ENCODE measurements at places on chromosomes 16 and 17.

DNA sequence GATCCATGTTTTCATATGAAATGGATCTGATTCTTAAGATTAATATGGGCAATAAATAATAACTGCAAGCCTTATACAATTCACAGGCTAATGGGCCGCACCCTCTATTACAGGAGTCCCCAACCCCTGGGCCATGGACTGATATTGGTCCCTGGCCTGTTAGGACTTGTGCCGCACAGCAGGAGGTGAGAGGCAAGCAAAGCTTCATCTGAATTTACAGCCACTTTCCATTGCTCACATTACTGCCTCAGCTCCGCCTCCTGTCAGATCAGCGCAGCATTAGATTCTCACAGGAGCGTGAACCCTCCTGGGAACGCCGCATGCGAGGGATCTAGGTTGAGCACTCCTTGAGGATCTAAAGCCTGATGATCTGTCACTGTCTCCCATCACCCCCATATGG is 26.8 kb downstream of the METTL16 start:
- no peak for DNase-seq

- peak; percentile 92 for DNase-seq
These were observed 4.9 kb upstream of the ANKRD40CL start for GRCh38 chr17:50771991-50772785.

DNA sequence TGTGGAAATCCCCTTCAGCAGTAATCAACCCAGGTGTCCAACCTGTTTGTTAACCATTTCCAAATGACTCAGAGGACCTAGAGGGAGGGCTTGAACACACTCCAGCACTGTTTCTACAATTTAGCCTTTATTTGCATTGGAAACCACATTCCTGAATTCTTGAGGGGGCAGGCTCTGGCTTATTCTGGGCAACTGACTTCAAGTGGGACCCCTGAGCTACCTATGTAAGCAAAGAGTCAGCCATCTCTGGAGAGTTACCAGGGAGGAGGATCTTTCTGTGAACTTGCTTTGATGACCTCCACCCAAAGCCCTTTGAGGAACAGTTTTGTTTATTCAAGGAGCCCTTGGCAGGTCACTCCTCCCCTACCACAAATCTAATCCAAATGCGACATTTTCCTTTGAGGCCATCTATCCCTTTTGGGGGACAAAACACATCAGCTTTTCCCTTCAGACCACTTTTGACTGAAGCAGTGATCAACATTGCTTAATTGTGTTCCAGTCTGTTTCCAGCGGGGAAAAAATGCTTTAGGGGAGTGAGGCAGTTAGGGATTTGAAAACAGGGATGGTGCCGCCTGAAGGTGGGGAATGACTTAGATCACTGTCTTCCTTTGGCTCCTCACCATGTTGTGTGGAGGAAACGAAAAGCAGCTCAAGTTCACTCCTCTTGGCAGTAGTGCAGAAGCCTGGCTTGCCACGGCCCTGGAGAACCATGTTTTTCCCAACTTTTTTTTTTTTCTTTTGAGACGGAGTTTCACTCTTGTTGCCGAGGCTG is 46.2 kb downstream of the TUBD1 start:
- peak; percentile 84 for DNase-seq

- no peak for DNase-seq
These were observed 24.9 kb downstream of the UBE2G1 start for GRCh38 chr17:4341616-4341977.

- DNase-seq, result no peak
These were observed 2.2 kb downstream of the JUP start for GRCh38 chr17:41784207-41784744.

- DNase-seq, result no peak
These were observed 36.3 kb upstream of the PRSS54 start for GRCh38 chr16:58331024-58331707.

DNA sequence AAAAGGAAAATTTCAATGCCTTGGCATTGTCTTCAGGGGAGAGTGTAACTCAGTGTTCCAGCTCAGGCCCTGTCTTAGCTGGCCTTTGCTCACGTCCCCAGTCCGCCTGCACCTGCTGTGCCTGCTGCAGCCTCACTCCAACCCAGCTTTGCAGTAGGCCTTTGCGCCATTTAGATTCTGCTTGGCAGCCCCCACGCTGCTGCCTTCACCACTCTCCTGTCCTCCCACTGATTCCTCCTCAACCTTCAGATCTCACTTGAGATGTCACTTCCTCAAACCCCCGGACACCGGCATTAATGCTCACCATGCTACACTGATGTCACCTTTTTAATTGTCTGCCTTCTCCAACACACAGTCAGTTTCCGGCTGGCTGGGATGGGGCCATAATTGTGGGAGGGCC is 166.2 kb downstream of the SHISA9 start:
- DNase-seq, result no peak

Data from MM.1S (cell line).